RPMI8226 (cell line): ENCODE measurements at places on chromosomes 1 and 21.

DNA sequence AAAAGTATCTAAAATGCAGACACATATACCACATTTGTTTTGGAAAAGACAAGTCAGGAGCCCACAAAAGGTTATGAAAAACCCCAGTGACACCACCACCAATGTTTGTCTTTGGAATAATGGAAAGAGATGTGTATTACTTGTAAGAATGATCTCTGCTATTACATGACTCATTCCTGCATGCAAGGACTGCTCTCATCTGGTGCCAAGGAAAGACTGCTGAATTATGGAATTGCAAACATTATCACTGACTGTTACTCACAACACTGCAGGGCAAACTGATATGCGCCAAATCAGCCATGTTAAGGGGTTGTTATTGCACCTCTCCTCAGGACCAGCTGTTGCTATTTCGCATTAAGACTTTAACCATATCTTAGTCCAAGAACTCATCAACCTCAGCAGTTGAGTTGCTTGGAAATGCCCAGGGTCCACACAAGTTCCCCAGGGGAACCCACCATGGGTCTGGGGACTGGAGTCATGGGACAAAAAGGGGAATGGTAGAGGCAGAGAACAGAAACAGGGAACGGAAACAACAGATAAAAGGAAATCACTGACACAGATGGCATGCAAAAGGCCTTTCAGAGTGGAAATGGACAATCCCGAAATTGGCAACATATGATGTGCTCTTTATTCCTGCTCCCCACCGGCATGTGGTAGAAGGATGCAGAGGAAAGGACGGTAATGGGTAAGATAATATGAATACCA, 34.4 kb downstream of the CAPZB start:
- no peak for DNase-seq

DNA sequence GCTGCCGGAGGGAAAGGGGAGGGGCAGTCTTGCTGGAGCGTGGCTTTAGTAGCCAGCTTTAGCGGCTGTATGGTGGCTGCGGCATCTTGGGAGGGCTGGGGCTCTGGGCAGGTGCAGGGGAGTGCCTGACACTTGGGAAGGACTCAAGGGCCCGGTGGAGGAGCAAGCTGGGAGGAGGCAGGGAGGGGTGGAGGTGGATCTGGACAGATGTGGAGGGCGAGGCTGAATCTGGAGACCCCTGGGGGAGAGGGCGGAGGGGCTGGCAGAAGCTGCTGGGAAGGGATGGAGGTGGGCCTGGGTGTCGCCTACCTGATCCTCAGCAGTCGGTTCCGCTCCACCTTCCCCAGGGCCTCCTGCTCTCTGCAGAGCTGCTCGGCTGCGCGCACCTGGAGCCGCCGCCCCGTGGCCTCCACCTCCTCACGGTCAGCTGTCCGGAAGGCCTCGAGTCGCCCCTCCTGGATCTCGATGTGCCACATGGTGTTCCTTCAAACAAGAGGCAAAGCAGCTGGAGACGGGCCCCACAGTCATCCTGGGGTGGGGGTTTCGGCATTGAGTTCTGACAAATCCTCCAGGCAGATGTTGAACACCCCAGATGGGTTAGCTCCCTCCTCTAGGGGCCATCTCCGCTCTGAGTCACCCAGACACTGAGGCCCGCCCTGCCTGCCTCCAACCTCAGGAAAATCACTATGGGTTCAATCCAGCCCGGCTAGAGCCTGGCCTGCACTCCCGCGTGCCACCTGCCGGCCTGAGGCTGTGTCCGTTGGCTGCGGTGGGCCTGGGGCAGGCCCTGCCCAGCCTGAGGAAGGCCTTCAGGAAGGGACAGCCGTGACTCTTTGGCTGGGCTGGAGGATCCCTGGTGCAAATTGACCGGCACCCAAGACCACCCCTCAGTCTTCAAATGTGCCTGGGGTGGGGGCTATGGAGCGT, 29.6 kb downstream of the CFAP74 start:
- peak; percentile 43 for DNase-seq

DNA sequence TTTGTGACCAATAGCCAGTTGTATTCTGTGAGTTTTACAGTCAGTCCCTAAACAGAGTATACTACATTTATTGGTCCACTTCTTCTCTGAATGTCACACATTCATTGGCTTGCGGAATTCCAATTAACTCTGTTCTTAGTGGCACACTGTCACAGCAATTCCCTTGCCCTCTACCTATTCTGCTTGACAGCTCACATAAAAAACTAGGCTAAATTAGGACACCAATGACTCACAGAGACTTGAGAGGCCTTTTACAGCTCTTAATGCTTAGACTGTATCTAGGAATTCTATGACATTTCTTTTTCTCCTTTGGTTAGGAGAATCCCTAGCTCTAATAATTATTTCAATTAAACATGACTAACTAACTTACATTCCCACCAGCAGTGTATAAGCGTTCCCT, 104.1 kb downstream of the NEGR1 start:
- no peak for DNase-seq

DNA sequence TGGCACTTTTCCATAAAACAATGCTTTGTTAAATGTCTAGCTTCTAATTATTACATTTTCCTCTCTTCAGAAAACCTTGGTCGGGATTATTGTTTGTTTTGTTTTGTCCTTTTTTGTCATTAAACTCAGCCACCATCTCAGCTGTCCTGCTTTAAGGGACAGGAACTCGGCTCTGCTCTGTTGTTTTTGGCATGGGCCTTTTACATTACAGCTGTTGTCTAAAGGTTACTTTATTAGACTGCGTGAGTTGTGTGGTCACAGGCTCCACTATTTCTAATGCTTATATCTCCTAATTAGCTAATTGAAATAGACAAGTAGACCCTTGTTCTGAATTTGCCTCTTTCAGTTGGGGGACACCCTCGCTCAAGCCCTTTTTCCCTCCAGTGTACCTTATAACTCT, 1.6 kb downstream of the PALMD start:
- DNase-seq = no peak

GRCh38 chr1:43309405-43310025, 8.7 kb downstream of the TIE1 start:
- no peak for DNase-seq

GRCh38 chr21:36917471-36918158, 48.9 kb downstream of the HLCS start:
- no peak for DNase-seq

DNA sequence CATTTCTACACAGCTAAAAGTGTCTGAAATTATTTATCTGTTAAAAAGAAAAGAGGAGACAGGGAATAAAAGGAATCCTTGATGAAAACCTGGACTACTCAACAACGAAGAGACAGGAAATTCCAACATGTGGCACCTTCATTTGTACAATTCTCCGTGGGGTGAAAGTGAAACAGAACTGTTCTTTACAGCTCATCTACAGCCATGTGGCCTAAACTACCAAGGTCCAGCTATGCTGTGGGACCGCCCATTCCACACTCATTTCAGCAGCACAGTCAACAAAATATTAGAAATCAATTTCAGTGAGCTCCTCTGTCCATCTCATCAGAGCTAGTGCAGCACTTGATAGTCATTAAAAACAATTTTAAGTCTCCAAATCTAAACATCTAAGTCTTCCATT, 44.0 kb downstream of the UBR4 start:
- DNase-seq = no peak

- no peak for DNase-seq
Measured at GRCh38 chr1:154759196-154759595, 110.9 kb downstream of the KCNN3 start.

GRCh38 chr1:224201853-224202252, 18.8 kb downstream of the DEGS1 start:
- no peak for DNase-seq

DNA sequence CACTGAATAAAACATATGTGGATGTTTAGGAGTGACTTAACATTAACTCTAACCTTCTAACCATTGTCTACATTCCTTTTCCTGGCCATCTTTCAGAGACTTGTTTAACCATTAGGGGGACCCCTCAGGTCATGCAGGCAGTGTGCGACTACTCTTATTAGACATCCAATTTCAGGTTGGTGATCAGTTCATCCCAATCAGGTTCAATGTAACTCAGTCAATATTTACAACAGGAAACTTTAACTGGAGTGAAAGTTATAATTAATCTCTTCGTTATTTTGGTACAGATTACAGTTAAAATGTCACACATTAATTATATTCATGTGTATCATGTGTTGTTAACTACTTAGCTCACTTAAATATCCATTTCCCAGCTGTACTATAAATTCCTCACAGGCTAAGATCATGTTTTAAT, 68.8 kb upstream of the RGS1 start:
- peak; percentile 16 for DNase-seq

- no peak for DNase-seq
Measured at GRCh38 chr21:40041446-40041845, 174.2 kb downstream of the PCP4 start.

DNA sequence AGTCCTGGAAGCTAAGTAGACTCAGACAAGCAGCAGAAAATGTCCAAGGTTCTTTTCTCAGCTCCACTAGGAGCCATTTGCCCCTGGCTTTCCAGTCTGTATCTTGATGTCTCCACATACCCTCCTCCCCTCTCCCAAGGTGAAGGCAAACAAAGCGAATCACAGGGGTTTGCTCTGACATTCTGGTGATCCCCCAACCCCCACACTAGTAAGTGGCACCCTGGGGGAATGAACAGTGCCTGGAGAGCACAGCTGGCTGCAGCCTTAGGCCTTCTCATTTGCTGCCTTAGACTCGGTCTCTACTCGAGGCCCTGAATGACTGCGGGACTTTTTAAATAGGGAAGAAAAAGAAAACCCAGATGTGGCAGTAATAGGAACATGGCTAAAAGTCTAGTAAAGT, 15.3 kb downstream of the ERI3 start:
- no peak for DNase-seq

DNA sequence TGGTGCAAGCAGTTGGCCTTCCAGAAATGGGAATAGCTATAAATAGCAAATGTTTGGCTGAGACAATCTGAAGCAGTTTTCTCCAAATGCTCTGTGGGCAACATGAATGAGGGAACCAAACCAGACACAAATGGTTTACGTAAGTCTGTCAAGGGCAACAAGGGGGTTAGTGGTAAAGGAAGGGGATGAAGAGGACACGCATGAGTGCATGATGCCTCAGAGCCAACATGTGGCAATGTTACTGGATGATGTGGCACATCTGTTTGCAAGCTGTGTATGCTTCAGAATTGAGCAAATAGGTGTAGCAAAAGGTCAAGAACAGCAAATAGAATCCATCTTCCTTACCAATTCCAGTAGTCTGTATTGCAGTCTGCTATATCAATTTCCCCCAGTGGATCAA, 76.3 kb upstream of the LMO4 start:
- no peak for DNase-seq

GRCh38 chr1:167820684-167821355, 93.1 kb downstream of the ADCY10 start:
- no peak for DNase-seq

DNA sequence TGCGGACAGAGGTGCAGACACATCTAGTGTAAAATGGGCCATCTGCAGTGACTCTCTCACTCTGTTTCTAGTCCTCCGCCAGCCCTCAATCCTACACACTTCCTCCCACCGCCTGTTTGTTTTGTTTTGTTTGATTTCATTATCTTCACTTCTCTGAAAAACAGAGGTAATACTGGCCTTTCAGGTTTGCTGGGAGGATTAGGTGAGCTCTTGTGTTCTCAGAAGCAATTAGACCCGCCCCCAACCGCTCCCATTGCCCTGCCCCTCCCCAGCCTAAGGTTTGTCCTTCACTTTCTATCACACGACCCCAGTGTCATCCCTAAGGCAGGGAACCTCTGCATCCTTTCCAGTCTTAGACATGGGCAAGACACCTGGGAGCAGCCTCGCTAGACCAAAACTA, 43.2 kb upstream of the TACSTD2 start:
- DNase-seq = no peak

DNA sequence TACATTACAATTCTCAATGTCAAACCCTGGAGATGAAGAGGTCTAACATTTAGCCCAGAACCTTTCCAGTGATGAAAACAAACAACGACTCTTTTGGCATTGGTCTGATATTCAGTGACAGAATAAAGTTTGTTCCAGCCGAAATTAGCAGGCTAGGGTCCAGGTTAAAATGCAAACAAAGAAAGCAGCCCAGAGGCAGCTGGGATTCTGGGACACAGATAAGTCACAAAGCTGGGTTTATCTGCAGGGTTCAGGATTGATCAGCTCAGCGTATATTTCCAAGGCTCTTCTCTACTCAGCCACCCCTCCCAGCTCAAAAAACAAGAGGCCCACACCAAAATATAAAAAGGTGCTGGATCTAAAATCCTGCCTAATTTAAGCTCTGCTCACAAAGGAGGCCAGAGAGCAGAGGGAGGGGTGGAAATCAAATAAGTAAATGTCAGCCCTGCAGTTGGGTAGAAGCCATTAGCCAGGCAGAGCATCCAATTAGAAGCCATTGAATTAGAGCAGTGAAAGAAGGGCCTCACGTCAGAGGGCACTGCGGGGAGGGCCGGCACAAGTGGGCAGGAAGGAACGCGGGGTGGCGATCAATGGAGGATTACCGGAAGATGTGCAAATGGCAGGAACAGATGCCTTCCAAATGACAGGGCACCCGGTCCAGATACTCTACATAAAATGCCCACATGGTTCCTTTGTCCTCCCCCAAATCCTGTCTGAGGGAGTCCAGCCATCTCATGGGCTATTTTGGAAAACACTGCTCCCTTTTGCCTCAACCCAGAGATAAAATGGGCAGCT, 3.2 kb upstream of the KLHDC8A start:
- DNase-seq = no peak

GRCh38 chr1:26705788-26706311, 10.0 kb downstream of the ARID1A start:
- peak; percentile 33 for DNase-seq

DNA sequence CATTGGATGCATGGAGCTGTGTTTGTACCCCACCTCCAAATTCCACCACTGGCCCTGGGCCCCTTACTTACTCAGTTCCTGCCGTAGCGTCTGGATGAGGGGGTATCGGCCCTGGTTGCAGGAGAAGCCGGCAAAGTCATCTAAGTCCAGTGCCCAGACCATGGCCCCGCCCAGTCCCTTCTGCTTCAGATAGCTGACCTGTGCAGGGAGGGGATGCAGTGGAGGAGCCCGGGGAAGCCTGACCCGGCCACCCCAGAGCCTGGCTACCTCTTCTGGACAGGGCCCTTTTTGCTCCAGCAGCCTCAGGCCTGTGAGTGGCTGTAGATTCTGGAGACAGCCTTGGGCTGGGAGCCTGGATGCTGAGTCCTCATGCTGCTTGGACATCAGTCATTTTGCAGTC, 11.8 kb downstream of the CHIT1 start:
- no peak for DNase-seq

- DNase-seq = no peak
Measured at GRCh38 chr1:172236958-172237357, 183.5 kb upstream of the C1orf105 start.
